ENCODE measurements at places on chromosomes 2 and 18.
A peak's percentile ranks its signal among the peaks of the same experiment; 100 is the strongest.

- DNase-seq = no peak
Observed at GRCh38 chr18:24914685-24915084, 437.3 kb downstream of the ZNF521 start.

DNA sequence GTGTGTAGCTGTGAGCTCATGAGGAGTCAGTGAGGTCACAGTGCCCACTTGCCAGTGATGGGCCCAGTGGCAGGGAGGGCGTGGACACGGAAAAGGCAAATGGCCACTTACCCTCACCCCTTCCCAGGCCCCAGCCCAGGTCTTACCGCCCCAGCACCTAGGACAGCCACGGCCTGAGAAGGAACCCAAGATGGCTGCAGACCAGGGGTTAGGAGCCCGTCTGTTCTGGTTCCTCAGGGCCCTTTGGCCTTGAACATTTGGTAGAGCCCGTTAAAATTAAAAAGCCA lies 74.1 kb downstream of the EMX1 start:
- DNase-seq = no peak

- no peak for DNase-seq
Observed at GRCh38 chr2:216637472-216637871, 4.3 kb downstream of the IGFBP2 start.

DNA sequence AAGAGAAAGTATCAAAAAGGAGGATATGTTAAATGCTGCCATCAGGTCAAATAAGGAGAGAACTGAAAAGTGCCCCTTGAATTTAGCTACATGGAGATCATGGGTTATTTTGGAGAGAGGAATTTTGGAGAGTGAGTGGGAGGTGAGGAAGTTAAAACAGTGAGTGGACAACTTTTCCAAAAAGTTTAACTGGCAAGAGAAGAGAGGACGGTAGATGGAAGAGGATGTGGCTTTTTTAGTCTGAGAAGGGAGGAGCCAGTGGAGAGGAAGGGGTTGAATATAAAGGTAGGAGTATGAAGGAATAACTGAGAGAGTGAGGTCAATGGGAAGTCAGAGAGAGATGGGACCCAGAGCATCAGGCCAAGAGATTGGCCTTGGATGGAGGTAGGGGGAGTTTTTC lies 62.5 kb upstream of the NFE2L2 start:
- no peak for DNase-seq

GRCh38 chr2:131123192-131123591 lies 18.1 kb downstream of the PLEKHB2 start:
- DNase-seq = no peak

DNA sequence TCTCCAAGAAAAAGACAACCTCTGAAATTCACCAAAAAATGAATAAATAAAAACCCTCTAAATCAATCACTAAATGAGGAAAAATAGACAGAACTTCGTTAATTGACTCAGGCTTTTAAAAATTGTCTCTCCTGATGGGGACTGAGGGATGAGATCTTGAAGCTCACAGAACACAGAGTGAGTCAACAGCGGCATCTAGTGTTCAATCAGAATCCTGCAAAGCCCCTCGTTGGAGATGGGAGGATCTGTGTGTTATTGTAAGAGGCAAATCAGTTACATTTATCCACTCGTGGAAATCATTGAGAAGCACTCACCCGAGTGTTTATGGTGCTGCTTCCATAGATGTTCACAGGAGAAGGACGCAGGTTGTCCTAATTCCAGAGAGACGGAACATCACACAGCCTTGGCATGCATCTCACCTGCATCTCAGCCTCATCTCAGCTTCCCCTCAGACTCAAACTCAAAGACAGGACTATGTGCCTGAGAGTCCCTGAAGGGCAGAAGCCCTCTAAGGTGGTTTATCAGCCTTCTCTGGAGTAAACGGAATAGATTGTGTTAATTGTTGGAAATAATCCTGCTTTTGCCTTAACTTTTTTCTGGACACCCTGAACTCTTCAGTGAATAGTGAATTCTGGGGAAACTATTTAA lies 82.0 kb downstream of the MREG start:
- DNase-seq = no peak

GRCh38 chr18:41532344-41533086 lies 422.5 kb upstream of the PIK3C3 start:
- no peak for DNase-seq

DNA sequence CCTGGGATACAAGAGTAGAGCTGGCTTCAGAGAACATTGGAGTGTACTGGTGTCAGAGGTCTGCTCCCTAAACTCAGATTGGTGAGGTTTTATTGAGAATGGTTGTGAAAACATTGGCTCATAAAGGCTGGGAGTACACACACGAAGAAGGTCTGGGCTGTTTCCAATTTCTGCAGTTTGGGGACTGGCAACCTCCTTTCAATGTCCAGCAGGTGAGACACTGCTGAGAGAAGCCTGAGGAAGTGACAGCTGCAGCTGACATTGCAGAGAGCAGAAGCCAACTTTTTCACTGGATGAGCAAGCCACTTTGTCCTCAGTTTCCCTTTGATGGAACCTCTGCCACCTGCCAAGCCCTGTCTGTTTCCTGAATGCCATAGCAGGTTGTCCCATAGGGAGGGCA lies 346.6 kb upstream of the SPRED2 start:
- no peak for DNase-seq

- no peak for DNase-seq
Observed at GRCh38 chr2:109715313-109715805, 78.7 kb upstream of the RGPD5 start.

DNA sequence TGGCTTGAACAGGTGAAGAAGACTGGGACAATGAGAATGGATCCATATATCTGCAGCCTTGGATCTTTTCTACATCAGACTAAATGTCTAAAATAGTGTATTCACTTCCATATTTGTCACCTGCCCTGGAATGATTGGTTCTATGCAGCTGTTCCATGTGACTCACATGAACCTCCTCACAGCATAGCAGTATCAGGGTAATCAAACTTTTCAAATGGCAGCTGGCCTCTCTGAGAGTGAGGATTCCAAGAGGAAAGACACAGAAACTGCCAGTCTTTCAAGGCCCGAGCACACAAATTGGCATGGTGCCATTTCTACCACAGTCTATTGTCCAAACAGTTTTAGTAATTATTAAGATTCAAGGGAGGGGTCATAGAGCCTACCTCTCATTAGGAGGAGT lies 859.3 kb downstream of the BCL11A start:
- DNase-seq = no peak

- DNase-seq = no peak
Observed at GRCh38 chr2:227480528-227480927, 8.6 kb downstream of the AGFG1 start.

- no peak for DNase-seq
Observed at GRCh38 chr2:28280619-28281018, 112.0 kb upstream of the FOSL2 start.

- no peak for DNase-seq
Observed at GRCh38 chr2:15492773-15493325, 68.3 kb downstream of the NBAS start.

DNA sequence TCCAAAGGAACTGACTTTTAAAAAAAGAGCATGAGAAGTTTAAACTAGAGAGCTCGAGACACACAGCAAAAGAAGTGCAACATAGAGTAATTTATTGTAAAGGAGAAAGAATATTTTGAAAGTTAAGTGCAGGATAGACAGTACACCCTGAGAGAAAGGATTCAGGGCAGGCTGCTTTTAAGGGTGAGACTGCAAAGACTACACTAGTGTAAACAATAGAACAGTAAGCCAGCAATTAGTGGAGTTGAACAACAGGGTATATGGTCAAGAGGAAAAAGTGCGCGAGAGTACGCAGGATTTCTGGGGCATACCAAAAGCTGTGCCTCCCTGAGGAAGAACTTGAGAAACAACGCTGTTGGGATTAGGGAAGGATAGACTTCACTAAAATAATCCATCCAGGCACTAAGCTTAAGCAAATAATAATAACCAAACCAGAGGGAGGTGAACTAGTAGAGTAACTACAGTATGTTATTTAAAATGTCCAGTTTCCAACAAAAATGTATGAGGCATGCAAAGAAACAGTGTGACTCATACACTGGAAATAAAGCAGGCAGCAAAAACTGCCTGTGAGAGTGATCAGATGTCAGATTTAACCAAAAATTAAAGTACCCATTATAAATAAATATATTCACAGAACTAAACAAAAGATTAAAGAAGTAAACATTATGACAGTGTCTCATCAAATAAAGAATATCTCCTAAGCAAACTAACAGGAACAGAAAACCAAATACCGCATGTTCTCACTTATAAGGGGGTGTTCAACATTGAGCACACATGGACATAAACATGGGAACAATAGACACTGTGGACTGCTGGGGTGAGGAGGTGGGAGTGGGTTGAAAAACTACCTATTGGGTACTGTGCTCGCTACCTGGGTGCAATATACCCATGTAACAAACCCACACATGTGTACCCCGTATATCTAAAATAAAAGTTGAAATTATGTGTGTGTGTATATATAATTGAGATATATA lies 40.5 kb upstream of the EMILIN2 start:
- no peak for DNase-seq

- DNase-seq = peak; percentile 72
Observed at GRCh38 chr2:9380702-9381628, 42.4 kb downstream of the ITGB1BP1 start.

DNA sequence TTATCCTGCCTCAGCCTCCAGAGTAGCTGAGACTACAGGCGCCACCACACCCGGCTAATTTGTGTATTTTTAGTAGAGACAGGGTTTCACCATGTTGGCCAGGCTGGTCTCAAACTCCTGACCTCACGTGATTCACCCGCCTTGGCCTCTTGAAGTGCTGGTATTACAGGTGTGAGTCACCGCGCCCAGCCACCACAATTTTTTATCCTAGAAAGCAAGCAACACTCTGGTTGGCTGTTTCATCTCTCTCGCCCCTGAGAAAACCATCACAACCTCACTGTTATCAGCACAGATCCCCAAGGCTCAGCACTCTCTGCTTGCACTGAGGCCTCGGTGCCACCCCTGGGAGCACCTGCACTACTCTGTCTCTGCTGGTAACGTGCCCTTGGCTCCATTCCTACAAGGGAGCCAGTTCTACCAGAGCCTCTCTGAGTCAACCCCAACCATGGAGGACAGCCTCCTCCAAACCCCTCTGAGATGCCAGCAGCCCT lies 134.8 kb upstream of the AGAP1 start:
- DNase-seq = no peak

GRCh38 chr2:40420478-40420877 lies 31.4 kb downstream of the SLC8A1 start:
- DNase-seq = no peak

- no peak for DNase-seq
Observed at GRCh38 chr2:97995026-97995733, 568 bp downstream of the TMEM131 start.

GRCh38 chr2:8546612-8547283 lies 135.1 kb upstream of the ID2 start:
- no peak for DNase-seq

- no peak for DNase-seq
Observed at GRCh38 chr2:85428343-85428881, 9.9 kb downstream of the SH2D6 start.

GRCh38 chr2:45643543-45644542 lies 7.6 kb upstream of the PRKCE start:
- no peak for DNase-seq

- no peak for DNase-seq
Observed at GRCh38 chr2:61816480-61817355, 37.1 kb downstream of the FAM161A start.

GRCh38 chr2:159086826-159087225 lies 118.4 kb downstream of the TANC1 start:
- no peak for DNase-seq

DNA sequence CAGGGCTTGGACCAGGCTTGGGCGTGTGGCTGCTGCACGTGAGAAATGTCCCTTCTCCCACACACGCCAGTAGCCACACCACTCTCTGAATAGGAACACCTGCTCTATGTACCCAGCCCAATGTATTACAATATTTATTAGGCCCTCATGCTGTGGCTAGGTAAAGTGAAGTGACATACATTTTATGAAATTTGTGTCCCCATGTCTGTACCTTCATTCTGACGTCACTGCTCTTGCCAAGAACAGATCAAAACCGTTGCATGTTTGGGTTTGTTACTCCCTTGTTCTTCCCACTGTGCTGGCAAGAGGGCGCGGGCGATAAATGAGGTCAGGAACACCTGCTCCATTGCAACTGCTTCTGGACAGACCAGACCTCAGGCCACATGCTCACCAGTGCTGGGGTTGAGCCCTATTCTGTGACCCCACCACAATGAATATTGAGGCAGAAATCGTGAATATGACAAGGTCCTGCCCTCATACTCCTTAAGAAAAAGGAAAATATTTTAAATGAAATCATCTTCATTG lies 436.4 kb upstream of the SALL3 start:
- no peak for DNase-seq

DNA sequence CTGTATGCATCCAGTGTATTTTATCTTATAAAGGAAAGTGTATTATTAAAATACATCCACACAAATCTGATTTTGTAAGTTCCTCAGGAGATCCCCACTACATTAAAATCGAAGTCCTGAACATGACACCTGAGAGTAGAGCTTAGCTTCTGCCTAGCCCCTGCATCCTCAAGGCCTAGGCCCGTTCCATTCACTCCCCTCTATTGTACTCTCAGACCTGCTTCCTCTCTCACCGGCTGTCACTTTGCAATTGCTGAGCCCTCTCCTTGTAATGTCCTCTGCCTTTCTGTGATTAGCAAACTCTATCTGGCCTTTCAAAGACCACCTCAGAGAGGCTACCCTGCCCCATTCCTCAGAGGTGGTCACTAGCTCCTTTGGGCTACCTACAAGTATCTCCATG lies 160.8 kb downstream of the FTCDNL1 start:
- no peak for DNase-seq

GRCh38 chr18:54532222-54532621 lies 58.8 kb upstream of the DYNAP start:
- no peak for DNase-seq

GRCh38 chr2:61993422-61994024 lies 88.0 kb downstream of the COMMD1 start:
- no peak for DNase-seq

GRCh38 chr18:63099848-63100629 lies 219.5 kb downstream of the BCL2 start:
- DNase-seq = no peak

GRCh38 chr2:20583425-20583881 lies 67.4 kb downstream of the HS1BP3 start:
- DNase-seq = no peak

GRCh38 chr2:72205504-72205881 lies 57.8 kb upstream of the CYP26B1 start:
- no peak for DNase-seq

DNA sequence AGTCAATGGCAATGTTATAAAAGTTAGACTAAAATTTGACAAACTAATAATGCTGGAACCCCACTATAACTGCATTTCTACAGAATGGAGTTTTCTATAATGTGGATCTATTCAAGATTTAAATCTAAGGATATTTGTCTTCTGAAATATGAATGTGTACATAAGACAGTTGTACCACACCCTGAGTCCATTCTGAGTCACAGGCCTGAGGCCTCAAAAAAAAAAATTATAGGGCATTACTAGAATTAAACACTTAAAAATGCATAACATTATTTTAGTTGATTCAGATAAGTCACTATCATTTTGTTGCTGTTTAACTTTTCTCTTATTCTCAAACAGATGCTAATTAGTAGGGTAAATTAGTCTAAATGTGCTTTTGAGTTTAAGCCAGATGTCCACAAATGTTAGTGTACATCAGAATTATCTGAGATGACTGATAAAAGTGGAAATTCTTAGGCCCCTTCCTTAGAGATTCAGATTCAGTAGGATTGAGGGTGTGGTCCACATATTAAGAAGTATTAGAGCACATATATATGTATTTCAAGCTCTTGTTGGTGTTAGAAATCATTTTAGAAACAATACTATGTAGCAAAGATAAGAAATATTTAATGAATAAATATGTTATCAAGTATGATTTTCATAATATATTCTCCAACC lies 42.4 kb upstream of the COL5A2 start:
- DNase-seq = peak; percentile 23
